ENCODE measurements at places on chromosomes 6 and 20. TPM values are rescaled to one million over a fixed set of nuclear protein-coding genes. Genes with fewer than 3 reads are reported as not detected.

The MUC21 gene
- total RNA-seq, result 945 TPM

The RSPO3 gene
- 1.1 TPM for total RNA-seq

The SUN5 gene
- total RNA-seq, result not detected

The BTN1A1 gene
- not detected for total RNA-seq

The VIP gene
- 0.38 TPM for total RNA-seq

The GLP1R gene
- under 0.01 TPM for total RNA-seq

The RAMACL gene
- 0.99 TPM for total RNA-seq

The KIAA0408 gene
- total RNA-seq, result 0.34 TPM

DNA sequence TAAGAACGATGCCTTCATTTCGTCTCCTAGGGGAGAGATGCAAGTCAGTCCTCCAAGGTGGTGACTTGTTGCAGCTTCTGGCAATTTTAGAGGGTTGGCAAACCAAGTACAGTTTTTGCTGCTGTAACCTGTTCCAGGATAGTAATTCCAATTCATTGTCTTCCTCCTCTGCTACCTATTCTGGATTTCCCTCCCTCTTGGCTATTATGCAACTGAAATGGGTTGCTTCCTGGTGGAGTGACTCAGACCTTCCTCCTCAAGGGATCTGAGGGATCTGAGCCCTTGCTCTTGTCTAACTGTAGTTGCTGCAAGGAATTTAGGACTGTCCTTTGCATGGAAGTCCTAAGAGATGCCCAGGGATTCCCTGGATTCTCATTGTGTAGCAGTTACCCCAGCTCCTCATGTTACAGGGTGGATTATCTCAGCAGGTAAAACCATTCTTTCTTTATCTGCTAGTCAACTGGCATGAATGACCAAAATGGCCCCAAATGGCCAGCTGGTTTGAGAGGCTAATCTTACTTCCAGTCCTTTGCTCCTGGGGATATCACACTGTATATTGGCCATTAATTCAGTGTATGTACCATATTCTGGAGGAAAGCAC lies 17.6 kb upstream of the ELMO2 start:
- peaks cover 57% of the 10 kb centered on the region for H3K27me3 ChIP-seq
- H3K27ac ChIP-seq, result no peak overlapping the region
- H3K4me1 ChIP-seq, result peaks cover 5% of the 10 kb centered on the region
- H3K4me3 ChIP-seq, result no peak overlapping the region

GRCh38 chr20:46255440-46256104 lies 52.7 kb downstream of the CDH22 start:
- peaks cover 6% of the 10 kb centered on the region for H3K4me1 ChIP-seq
- H3K27me3 ChIP-seq, result no peaks in the 10 kb centered on the region
- no peak overlapping the region for H3K27ac ChIP-seq
- no peak for DNase-seq
- no peaks in the 10 kb centered on the region for H3K36me3 ChIP-seq

DNA sequence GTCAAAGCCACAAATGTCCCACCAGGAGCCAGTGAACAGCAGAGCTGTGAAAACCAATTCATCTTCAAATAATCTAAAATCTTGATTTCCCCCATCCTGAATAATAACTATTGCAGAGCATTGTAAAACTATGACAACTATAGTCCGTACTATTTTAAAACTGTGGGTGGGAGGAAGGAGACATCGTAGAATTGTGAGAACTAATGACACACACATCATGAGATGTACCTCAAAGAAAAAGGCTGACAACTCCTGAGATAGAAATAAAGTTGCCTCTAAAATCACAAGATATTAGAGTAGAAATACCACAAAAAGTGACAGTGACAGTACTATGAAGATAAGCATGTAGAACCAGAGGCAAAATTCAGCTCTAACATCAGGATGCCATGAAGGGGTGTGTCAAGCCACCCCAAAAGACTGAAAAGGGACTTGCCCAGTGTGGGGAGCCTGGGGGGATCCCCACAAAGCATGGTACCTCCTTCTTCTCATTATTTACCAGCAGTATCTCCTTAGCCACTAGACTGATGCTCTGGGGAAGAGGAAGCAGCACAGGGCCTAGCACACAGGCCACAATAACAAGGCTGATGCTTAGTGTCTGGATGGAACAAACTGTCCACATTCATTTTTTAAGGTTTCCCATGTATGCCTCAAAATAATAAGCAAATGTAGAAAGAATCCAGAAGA lies 13.4 kb downstream of the NAPB start:
- no peak overlapping the region for H3K27ac ChIP-seq
- H3K4me3 ChIP-seq, result no peak overlapping the region
- no peaks in the 10 kb centered on the region for H3K36me3 ChIP-seq

DNA sequence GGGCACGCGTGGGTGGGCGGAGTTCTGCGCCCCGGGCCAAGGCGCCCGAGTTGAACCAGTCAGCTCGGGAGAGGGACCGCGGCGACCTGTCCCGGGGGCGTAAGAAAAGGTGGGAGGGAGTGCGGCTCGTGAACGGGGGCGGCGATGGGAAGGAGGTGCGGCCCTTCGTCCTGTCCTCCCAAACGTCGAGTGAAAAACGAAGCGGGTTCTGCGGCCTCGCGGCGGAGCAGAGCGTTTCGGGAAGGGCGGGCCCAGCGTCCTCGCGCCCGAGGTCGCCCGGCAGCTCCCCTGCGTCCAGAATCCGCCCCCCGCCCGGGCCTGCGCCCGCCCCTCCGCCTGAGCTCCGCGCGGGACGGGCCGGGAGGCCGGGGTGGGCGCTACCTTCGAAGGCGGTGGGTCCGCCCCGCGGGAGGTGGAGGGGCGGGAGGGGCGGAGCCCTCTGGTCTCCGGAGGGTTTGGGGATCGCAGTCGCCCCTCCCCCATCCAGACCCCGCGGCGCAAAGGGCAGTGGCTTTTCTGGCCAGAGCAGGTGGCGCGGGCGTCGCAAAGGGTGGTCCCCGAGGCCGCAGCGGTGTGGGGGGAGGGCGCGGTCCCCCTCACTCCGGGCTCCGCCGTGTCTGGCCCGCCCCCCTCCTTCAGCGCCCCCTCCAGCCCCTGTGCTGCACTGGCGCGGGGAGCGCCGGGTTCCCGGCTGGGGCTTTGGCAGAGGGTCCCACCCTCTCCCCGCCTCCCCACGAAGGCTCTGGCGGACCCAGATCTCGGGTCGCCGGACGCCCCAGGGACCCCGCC lies 838 bp downstream of the STMN3 start:
- H3K36me3 ChIP-seq, result no peaks in the 10 kb centered on the region
- peaks cover 44% of the 10 kb centered on the region for H3K4me1 ChIP-seq

GRCh38 chr20:37567671-37568588 lies 40.3 kb upstream of the BLCAP start:
- no peaks in the 10 kb centered on the region for H3K27me3 ChIP-seq
- H3K36me3 ChIP-seq, result no peaks in the 10 kb centered on the region
- H3K4me1 ChIP-seq, result no peaks in the 10 kb centered on the region
- DNase-seq, result no peak
- H3K4me3 ChIP-seq, result no peak overlapping the region
- no peak overlapping the region for H3K27ac ChIP-seq

DNA sequence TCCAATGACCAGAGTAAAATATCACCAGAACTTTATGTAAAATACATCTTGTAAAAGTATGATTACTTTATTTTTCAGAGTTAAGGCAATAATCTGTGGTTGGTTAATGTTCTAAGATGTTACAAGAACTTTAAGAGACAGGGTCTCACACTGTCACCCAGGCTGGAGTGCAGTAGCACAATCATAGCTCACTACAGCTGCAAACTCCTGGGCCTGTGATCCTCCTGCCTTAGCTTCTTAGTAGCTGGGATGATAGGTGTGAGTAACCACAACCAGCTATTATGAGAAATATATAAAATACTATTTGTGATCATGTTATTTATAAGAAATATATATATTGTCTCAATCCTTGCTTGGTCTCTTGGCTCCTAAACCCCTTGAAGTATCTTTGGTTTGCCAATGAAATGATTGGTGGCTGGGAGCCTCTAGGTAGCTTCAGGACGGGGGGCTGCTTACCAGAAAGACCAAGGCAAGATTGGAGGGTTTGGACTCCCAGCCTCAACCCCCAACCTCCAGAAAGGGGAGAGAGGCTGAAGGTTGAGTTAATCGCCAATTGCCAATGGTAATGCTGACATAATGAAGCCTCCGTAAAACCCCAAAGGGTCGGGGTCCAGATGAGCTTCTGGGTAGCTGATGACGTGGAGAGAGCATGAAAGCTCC lies 15.4 kb downstream of the SOD2 start:
- peaks cover 14% of the 10 kb centered on the region for H3K36me3 ChIP-seq
- DNase-seq, result no peak
- H3K27ac ChIP-seq, result no peak overlapping the region
- peaks cover 11% of the 10 kb centered on the region for H3K4me1 ChIP-seq

DNA sequence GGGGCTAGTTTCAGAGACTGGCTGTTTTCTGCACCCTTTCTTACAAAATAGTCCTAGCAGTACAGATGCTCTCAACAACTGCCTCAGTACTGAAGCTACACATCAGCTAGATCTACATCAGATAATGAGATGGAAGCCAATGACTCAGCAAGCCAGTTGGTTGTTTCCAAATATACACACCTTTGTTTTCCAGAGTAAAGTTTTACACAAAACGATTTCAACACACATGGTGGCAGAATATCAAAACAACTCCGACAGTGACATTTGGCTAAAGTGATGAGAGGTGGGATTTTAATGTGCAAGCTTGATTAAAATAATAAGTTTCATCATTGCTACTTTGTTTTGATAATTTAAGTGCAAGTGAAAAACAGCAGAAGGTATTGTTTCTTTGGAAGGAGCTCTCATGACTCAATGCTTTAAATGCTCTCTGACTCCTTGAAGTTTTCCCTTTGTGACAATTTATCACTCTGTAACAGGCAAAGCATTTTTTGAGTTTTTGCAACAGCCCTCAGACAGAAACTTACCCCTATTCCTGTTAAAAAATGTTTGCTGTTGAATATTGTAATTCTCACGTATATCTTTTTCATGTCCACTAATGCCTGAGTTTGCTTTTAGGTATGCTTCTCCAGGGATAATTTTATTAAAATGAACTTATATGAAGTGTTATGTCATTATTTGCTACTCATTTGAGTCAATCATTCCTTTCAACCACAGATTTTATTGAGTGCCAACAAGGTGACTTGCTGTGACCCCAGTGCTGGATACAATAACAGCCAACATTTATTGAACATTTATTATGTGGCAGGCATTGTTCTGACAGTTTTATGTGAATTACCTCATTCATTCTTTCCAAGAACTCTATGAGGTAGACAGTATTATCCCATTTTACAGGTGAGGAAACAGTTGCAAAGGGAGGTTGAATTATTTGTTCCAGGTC lies 882.0 kb downstream of the TFAP2A start:
- H3K27ac ChIP-seq, result no peak overlapping the region
- H3K4me1 ChIP-seq, result no peaks in the 10 kb centered on the region
- no peak for DNase-seq
- H3K36me3 ChIP-seq, result no peaks in the 10 kb centered on the region

GRCh38 chr6:167221400-167222201 lies 63.8 kb upstream of the GPR31 start:
- no peak overlapping the region for H3K27ac ChIP-seq
- no peak overlapping the region for H3K4me3 ChIP-seq
- H3K36me3 ChIP-seq, result no peaks in the 10 kb centered on the region
- no peaks in the 10 kb centered on the region for H3K4me1 ChIP-seq

- H3K4me3 ChIP-seq, result no peak overlapping the region
- DNase-seq, result no peak
- no peak overlapping the region for H3K27ac ChIP-seq
- H3K4me1 ChIP-seq, result no peaks in the 10 kb centered on the region
Observed at GRCh38 chr6:122649701-122650100, 39.5 kb downstream of the PKIB start.

GRCh38 chr6:67210450-67210849 lies 1424.6 kb upstream of the ADGRB3 start:
- no peak overlapping the region for H3K27ac ChIP-seq
- DNase-seq, result no peak
- H3K4me1 ChIP-seq, result no peaks in the 10 kb centered on the region
- no peaks in the 10 kb centered on the region for H3K27me3 ChIP-seq
- H3K36me3 ChIP-seq, result no peaks in the 10 kb centered on the region

GRCh38 chr6:33201147-33201545 lies 479 bp downstream of the SLC39A7 start:
- no peak for DNase-seq
- H3K4me3 ChIP-seq, result peak overlapping the region; percentile 76
- H3K27ac ChIP-seq, result peak overlapping the region; percentile 97
- H3K4me1 ChIP-seq, result peaks cover 43% of the 10 kb centered on the region
- no peaks in the 10 kb centered on the region for H3K27me3 ChIP-seq
- peaks cover 17% of the 10 kb centered on the region for H3K36me3 ChIP-seq

GRCh38 chr6:52642368-52642767 lies 28.5 kb upstream of the TMEM14A start:
- no peak overlapping the region for H3K27ac ChIP-seq
- H3K36me3 ChIP-seq, result no peaks in the 10 kb centered on the region
- H3K4me1 ChIP-seq, result no peaks in the 10 kb centered on the region

GRCh38 chr20:52675375-52675774 lies 296.8 kb upstream of the TSHZ2 start:
- no peak for DNase-seq
- no peaks in the 10 kb centered on the region for H3K36me3 ChIP-seq
- no peak overlapping the region for H3K4me3 ChIP-seq
- no peaks in the 10 kb centered on the region for H3K27me3 ChIP-seq
- H3K4me1 ChIP-seq, result peaks cover 33% of the 10 kb centered on the region
- no peak overlapping the region for H3K27ac ChIP-seq

DNA sequence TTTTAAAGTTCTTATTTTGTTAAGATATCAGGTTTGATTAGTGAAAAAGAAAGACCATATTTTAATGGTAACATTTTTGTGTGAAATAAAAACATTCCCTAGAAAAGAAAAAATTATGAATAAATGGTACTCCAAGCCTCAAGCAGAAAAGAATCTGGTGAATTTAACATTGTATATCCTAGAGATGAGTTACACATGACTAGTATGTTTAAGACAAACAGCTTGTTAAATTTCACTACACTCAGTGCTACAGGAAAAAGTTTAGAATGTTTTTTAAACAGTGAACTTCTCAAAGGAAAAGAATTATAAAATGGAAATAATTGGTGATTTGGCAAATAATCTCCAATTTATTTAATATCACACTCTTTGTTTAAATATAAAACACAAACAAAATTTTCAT lies 222.7 kb upstream of the MCHR2 start:
- no peaks in the 10 kb centered on the region for H3K36me3 ChIP-seq
- no peak overlapping the region for H3K4me3 ChIP-seq
- no peaks in the 10 kb centered on the region for H3K4me1 ChIP-seq
- no peak for DNase-seq

DNA sequence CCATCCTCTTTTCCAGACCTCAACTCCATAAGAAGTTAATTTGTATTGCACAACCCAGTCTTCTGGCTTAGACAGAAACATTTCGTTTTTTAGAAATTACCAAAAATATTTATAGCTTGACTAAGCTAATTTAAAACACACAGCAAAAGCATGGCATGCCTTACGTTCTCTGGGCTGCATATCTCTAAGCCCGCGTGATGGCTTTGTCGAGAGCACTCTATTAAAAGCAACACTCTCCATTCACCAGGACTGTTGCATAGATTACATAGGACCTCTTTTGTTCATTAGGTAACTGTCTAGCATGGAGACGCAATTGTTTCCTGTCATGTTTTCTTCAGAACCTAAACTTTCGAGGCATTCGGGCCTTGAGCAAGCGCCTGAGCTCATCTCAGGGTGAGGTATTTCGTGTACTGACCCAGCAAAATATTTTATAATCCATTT lies 104.5 kb downstream of the IBTK start:
- peak overlapping the region; percentile 83 for H3K27ac ChIP-seq
- no peaks in the 10 kb centered on the region for H3K27me3 ChIP-seq
- no peak overlapping the region for H3K4me3 ChIP-seq
- no peak for DNase-seq
- peaks cover 36% of the 10 kb centered on the region for H3K4me1 ChIP-seq

All from esophagus squamous epithelium (tissue), 5 donors.